ENCODE measurements at places on chromosomes 4 and X.

DNA sequence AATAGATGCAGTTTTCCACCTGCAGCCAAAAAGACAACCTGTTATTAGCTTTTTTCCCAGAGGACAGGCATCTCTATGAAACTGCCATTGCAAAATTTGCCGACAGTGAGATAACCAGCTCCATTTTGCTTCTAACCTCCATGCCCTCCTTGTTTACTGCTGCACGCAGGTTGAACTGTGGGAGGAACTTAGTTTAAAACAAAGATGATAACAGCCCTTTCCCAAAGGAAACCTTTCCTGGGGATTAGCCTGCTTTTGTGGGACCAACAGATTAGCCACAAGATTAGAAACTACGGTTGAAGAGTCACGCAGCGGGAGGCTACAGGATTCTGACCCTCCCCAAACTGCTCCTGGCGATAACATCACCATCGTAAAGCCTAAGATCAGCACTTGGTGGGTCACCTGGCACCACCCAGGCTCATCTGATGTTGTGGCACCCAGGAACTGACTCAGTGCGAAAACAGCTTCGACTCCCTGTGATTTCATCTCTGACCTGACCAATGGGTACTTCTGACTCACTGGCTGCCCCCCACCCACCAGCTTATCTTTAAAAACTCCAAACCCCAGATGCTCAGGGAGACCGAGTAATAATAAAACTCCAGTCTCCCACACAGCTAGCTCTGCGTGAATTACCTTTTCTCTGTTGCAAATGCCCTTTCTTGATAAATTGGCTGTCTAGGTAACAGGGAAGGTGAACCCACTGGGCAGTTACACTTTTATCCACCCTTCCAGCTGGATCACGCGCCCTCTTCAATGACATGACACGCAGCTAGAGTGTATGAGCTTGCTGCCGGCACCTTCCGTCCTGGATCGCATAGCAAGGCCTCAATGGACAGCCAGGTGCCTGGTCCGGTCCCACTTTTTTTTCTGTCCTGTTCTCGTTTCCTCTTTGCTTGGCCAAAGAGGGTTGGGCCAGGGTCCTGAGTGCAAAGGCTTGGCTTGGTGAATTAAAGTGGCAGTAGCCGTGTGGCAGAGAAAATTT is 27.2 kb downstream of the NOP14 start:
- DNase-seq, result peak; percentile 91

GRCh38 chrX:115350711-115351381 is 61.3 kb downstream of the LUZP4 start:
- DNase-seq, result no peak

DNA sequence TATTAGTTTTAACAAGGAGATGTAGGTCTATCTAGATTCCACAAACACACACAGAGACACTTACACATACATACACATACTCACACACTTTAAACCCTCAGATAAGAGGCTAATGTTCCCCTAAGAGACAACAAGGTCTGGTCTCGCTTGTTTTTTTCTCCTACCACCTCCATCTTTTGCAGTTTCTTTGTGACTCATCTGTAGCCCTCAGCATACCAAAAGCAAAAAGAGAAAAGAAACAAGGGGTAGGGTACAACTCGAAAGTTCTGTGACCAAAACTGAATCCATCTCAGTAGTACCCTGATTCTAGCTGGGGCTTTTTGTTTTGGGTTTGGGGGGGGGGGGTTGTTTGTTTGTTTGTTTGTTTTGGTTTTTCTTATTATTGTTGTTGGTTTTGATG is 12.2 kb upstream of the EXOSC9 start:
- no peak for DNase-seq

DNA sequence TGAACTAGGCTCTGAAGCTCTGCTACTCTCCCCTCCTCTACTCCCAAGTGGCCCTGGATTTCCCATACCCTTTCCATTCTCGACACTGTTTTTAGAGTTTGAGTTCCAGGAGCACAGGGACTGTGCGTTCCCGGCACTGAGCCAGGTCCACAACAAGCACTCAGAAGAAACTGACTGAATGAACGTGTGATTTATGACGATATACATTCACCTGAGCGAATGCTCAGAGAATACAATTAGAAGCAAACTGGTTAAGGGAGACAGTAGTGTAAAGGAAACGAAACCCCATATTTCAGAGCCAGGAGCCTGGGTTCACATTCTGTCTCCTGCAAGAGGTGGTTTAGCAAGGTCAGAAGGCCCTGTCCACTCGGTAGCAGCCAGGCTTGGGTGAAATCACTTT is 1.4 kb upstream of the KIAA0232 start:
- no peak for DNase-seq
